ENCODE measurements at places on chromosomes 5 and 9. TPM values are rescaled to one million over a fixed set of nuclear protein-coding genes. Genes with fewer than 3 reads are reported as not detected.

GRCh38 chr5:81969226-81969625, 2.6 kb upstream of the ATG10 start:
- no peak for DNase-seq

PPP1R26 gene
- 48.0 TPM for total RNA-seq

DNA sequence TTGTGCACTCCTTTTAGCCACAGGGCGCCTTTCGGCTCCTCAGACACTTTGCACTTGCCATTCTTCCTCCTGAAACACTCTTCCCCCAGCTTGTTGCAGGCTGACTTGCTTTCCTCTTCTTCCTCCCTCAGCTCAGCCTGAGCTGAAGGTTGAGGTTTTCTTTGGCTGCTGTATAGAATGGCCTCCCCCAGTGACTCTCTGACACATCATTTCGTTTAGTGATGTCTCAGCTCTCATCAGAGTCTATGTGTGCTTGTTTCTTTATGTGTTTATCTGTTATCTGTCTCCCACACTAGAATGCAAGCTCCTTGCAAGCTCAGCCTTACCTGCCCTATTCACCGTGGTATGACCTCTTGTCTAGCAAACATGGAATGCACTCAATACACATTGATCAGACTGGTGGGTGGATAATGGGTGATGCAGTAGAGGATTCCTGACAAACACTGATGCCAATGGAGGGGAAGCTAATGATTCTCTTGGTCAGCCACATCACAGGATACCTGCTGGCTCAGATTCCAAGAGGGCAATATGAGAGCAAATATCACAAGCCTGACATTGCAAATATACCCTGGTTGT, 112.9 kb upstream of the STC2 start:
- DNase-seq: no peak

GRCh38 chr9:90365666-90366065, 277.0 kb downstream of the DIRAS2 start:
- DNase-seq: no peak

GRCh38 chr9:87276851-87277261, 220.8 kb upstream of the DAPK1 start:
- no peak for DNase-seq

GRCh38 chr5:54639621-54640020, 122.1 kb downstream of the SNX18 start:
- no peak for DNase-seq

GRCh38 chr9:98087420-98088354, 31.2 kb downstream of the NANS start:
- no peak for DNase-seq

GRCh38 chr5:133141746-133142145, 89.9 kb downstream of the HSPA4 start:
- DNase-seq: no peak

DNA sequence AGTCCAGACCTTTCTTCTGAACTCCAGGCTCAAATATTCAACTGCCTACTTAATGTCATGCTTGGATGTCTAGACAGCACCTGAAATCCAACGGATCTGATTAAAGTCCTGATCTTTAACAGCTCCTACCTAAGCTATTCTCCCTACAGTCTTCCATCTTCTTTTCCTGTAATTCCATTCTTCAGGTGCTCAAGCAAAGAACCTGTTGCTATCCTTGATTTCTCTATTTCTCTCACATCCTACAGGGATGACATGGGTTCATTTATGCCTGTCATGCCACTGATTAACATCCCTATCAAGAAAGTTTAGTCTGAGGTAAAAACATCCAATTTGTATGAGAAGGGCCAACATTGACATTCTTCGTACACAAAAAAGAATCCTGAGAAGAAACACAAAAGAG, 163.2 kb downstream of the TMC1 start:
- no peak for DNase-seq

DNA sequence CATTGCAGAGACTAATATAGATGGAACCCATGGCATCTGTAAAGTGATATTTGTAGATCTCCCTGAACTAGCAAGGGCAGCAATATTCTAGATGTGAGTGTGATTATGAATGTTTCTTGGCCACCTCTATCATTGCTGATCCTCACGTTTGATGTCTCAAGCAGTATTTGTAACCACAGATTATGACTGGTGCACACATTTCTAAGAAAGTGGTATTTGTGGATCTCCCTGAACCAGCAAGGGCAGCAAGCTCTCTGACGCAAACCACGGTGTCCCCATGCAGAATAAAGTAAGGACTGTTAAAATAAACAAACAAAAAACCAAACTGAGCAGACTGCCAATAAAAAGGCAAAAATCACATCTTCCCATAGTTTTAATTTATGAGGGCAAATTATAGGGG, 301.3 kb downstream of the CSNK1G3 start:
- DNase-seq: no peak

GRCh38 chr5:126015235-126016181, 407.7 kb upstream of the GRAMD2B start:
- DNase-seq: peak; percentile 34

GRCh38 chr9:37107701-37108100, 12.7 kb upstream of the ZCCHC7 start:
- DNase-seq: no peak

DNA sequence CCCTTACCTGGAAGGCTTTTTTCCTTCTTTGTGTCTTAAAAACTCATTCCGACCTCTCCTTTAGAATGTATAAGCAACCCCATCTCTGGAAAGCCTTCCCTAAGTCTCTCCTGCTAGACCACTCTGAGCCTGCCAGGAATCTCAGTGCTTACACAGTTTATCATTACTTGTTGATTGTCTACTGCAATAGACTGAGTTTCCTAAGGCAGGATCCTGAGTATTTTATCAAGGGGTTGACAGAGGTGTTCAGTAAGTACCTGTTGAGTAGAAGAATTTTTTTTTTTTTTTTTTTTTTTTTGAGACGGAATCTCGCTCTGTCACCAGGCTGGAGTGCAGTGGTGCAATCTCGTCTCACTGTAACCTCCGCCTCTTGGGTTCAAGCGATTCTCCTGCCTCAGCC, 2.6 kb upstream of the TJP2 start:
- no peak for DNase-seq

ADAMTS12 gene
- total RNA-seq: 4.1 TPM

DNA sequence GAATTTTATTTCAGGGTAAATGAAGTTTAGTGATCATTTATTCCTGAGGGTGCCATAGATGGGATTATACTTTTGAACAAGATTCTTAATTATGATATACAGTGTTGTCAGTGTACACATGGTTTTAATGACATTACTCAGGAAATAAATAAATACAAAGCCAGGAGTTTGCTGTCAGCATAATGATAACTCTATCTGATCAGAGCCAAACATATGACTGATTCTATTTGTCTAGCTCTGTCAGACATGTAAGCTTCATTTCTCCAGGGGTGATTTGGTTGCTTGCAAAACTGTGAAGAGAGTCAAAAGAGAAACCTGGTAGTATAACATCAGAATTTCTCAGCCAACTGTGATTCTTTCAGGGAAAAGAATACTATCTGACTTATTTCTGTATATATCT, 1425.8 kb upstream of the C9orf72 start:
- no peak for DNase-seq

DNA sequence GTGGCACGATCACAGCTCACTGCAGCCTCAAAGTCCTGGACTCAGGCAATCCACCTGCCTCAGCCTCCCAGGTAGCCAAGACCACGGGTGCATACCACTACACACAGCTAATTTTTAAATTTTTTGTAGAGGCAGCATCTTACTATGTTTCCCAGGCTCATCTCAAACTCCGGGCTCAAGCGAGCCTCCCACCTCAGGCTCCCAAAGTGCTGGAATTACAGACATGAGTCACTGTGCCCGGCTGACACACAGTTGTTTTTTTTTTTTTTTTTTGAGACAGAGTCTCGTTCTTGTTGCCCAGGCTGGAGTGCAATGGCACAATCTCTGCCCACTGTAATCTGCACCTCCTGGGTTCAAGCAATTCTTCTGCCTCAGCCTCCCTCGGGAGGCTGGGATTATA, 70.1 kb upstream of the CNOT6 start:
- DNase-seq: no peak

- DNase-seq: no peak
Observed at GRCh38 chr9:120383999-120384924, 195.7 kb downstream of the CDK5RAP2 start.

- DNase-seq: peak; percentile 95
Observed at GRCh38 chr9:124812441-124812876, 35.5 kb downstream of the OLFML2A start.

- DNase-seq: no peak
Observed at GRCh38 chr9:135858491-135859185, 48.7 kb downstream of the CAMSAP1 start.

GRCh38 chr9:20217596-20217995, 404.7 kb downstream of the MLLT3 start:
- no peak for DNase-seq

DNA sequence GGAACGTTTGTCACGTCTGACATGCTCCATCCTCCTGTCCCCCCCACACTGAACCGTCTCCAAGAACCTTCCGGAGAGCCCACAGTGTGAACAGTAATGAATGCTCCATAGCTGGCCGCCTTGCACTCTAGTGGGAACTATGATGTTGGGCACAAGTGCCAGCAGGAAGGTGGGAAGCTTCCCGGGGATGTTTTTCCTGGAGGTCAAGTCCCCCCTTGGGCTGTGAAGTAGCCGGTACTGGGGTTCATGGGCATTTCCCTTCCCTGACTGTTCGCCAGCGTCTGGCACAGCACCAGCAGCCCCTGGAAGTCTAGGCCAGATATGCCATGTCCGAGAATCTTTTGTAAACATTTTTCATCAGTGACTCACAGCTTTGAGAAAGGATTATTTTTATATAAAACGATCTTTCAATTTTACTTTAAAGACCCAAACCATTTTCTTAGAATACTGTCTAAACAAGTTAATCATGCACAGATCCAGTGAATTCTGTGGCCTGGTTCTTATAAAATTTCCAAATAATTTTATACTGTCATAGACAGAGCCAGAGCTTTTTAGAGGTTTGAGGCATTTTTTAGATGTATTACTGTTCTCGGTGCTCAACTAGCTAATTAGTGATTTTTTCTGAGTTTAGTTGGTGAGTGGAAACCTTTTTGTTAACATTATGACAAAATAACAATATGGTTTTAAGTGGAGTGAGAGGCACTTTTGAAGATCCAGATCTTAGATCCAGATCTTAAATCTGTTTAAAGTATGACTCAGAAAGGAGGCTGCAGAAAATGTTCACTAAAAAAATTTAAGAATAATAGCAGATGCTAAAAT, 11.6 kb downstream of the ABL1 start:
- DNase-seq: no peak

DNA sequence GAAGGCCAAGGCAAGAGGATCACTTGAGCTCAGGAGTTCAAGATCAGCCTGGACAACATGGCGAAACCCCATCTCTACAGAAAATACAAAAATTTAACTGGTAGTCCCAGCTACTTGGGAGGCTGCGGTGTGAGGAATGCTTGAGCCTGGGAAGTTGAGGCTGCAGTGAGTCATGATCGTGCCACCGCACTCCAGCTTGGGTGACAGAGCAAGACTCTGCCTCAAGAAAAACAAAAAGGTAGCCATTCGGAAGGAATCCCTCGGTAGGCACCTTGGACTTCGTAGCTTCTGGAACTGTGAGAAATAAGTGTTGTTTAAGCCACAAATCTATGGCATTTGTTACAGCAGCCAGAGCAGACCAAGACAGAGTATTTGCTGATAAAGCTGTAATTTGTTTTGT, 174.2 kb downstream of the DCP2 start:
- no peak for DNase-seq

- DNase-seq: no peak
Observed at GRCh38 chr5:51273021-51273420, 110.2 kb upstream of the ISL1 start.

- no peak for DNase-seq
Observed at GRCh38 chr5:96807075-96807654, 580 bp downstream of the ERAP1 start.

DNA sequence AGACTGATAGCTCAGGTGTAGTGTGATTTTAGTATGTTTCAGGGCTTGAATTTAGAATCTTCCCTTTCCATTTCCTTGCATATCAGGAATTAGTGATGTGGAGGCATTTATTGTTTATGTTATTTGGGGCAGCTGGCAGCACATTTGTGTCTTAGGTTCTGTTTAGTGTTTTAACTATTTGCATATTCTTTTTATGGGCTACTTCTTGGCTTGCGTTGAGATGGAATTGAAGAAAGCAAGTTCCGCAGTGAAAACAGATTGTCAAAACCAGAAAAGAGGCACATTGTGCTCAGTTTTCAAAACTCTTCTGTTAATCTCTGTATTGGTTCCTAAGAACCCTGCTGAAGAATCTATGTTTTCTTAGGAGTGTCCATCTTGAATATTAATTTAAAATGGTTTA, 80.3 kb downstream of the ZSWIM6 start:
- DNase-seq: no peak

- no peak for DNase-seq
Observed at GRCh38 chr9:87392086-87392485, 105.6 kb upstream of the DAPK1 start.

GRCh38 chr5:157607371-157608161, 32.0 kb upstream of the ADAM19 start:
- DNase-seq: peak; percentile 50

SLCO6A1 gene
- not detected for total RNA-seq

GRCh38 chr5:55205001-55205400, 22.1 kb downstream of the MCIDAS start:
- DNase-seq: no peak

DNA sequence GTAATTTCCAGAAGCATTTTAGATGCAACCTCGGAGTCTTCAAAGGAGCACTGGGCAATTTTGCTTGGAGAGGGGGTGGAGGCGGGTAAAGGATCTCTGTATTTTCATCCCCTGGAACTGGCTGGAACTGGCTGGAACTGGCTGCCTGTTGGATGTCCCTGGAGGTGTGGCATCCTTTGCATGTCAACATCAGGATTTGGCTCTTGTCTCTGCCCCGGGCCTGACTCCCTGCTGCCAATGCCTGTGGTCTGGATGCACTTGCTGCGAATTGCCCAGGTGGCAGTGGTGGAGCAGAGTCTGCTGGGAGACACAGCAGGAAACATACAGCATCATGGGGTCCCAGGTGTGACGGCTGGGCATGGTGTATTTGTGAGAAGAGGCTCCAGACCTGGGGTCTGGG, 391.3 kb downstream of the GADD45G start:
- DNase-seq: no peak

DNA sequence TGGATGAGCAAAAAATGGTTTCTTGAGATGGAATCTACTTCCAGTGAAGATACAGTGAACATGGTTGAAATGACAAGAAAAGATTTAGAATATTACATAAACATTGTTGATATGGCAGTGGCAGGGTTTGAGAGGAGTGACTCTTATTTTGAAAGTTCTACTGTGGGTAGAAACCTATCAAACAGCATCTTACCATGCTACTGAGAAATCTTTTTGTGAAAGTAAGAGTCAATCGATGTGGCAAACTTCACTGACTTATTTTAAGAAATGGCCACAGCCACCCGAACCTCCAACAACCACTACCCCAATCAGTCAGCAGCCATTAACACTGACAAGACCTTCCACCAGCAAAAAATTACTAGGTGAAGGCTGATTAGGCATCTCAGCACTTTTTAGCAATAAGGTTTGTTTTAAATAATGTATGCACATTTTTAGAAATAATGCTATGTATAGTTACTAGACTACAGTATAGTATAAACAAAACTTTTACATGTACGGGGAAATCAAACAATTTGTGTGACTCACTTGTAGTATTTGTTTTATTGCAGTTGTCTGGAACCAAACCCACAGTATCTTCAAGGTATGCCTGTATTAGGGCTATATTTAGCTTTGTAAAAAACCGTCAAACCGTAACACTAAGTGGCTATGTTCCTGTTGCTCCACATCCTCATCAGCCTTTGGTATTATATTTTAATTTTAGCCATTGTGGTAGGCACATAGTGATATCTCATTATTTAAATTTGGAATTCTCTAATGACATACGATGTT, 30.6 kb upstream of the ADAMTS6 start:
- peak; percentile 7 for DNase-seq

All from kidney epithelial cell (primary cell).